Right atrium auricular region (tissue), 2 donors: ENCODE measurements at places on chromosomes 12 and 14. TPM values are rescaled to one million over a fixed set of nuclear protein-coding genes. Genes with fewer than 3 reads are reported as not detected.

GRCh38 chr12:90628213-90628612 lies 326.8 kb downstream of the CCER1 start:
- no peak for DNase-seq

GRCh38 chr12:71694099-71694820 lies 8.4 kb downstream of the TMEM19 start:
- no peak for DNase-seq

DNA sequence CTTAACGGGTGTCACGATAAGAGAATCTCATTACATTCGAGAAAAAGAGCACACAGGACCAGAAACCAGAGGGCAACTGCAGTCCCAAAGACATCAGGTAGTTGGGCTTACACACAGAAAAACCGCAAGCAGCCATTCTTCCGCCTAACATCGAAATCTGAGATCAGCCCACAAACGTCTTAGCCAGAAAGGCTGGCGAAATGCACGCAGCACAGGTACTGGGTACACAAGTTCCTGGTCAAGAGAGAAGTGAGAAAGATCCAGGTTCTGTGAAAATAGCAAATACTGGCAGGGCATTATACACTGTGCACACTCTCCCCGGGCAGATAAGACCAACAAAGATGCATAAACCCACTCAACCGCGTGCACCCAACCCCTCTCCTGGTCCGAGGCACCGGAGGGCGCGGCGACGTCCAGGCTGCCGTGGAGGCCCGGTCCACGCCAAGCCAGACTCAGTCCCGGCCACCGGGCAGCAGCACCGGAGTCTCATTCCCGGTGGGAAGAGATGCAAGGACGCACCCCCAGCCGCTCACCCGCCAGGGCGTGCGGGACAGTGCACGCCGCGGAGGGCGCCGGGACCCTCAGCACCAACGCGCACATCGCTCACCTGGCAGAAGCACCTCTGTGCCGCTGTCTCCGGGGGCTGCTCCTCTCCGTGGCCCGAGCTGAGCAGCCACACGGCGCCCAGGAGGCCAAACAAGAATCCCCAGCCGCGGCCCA lies 437 bp downstream of the ERO1A start:
- no peak for DNase-seq

DNA sequence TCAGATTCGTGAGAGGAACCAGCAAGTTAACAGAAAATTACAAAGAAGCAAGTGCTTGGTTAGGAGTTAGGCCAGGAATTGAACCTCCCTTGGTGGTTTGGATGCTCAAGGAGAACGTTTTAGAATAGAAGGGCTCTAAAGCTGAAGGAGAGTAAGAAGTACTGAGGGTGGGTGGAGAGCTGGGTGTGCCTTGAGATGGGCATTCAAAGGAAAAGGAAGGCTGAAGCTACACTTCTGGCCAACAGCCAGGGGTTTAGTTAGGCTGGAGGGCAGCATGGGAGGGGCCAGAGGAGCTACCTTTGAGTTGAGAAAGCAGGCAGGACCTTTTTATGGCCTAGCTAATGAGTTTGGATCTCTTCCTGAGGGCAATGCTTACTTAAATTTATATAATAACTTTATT lies 421.2 kb downstream of the CCDC91 start:
- no peak for DNase-seq

DNA sequence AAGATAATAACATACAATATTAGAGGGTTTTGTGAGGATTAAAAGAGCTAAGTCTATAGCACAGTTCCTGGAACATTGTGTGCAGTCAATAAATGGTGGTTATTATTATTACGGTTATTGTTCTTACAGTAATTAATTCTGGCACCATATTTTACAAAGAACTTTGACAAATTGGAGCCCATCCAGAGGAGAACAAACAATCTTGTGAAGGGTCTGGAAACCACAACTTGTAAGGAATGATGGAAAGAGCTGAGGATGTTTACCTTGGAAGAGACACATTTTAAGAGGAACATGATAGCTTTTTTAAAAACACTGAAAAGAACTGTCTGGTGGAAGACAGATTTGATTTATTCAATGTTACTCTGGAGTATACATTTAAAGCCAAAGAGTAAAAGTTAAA lies 150.5 kb upstream of the KRR1 start:
- DNase-seq = no peak

DNA sequence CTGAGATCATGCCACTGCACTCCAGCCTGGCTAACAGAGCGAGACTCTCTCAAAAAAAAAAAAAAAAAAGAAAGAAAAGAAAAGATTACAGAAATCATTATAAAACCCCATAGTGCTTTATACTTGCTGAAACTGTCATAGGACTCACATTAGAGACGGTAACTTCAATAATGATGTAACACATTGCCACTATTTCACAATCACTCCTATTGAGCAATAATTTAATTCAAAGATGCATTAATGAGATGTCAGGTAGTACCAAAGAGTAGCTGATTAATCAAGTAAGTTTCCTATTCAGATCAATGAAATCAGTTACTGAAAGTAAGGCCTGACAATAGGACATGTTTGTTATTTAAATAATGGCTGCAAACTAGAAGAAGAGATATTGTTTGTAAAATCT lies 751.5 kb upstream of the ALG10B start:
- no peak for DNase-seq

- no peak for DNase-seq
Observed at GRCh38 chr14:100320157-100320856, 2.8 kb upstream of the SLC25A47 start.

GRCh38 chr14:76976240-76977005 lies 52.1 kb downstream of the IRF2BPL start:
- no peak for DNase-seq

GRCh38 chr12:4273652-4274395 lies at the start of gene CCND2:
Gene CCND2 (plus strand): TSS chr12:4273762. CDS start chr12:4274041, 279 bp downstream.
- DNase-seq = peak; percentile 92

- no peak for DNase-seq
Observed at GRCh38 chr14:96783915-96784224, 13.3 kb upstream of the VRK1 start.

BATF gene
- 1.4 TPM for total RNA-seq

SLC2A14 gene
- total RNA-seq = not detected

DPPA3 gene
- total RNA-seq = not detected

CLEC4E gene
- total RNA-seq = 3.2 TPM

RTL1 gene
- total RNA-seq = not detected

ERP27 gene
- total RNA-seq = 0.31 TPM

CLEC2A gene
- not detected for total RNA-seq

CMA1 gene
- not detected for total RNA-seq
